Fibroblast of skin of back (primary cell): ENCODE measurements at places on chromosomes 2 and 18.
A peak's percentile ranks its signal among the peaks of the same experiment; 100 is the strongest.

DNA sequence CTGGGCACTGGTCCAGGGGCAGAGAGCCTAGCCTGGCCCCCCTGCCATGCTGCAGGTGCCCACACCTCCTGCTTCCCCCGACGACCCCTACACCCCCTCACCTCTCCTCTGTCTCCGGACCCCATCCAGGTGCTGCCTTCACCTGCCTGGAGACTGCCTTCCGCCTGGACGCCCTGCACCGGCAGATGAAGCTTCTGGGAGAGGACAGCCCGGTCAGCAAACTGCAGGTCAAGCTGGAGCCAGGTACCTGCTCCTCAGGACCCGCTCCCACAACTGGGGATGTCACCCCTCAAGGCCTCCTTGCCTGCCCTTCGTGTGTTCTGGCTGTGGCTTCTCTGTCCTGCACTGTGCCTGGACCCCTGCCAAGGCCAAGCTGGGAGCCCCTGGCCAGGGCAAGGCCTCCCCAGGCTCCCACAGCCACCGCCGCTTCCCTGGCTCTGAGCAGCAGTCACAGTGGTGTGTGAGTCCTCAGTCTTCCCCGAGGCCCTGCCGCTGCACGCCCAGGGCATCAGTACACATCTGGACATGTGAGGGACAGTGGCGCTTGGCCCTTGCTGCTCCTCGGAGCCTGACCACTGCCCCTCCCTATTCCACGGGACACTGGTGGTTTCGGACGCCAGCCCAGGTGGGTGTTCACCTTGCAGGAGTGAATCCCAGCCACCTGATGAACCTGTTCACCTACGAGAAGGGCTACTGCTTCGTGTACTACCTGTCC lies 6.3 kb downstream of the RNPEPL1 start:
- DNase-seq = no peak

DNA sequence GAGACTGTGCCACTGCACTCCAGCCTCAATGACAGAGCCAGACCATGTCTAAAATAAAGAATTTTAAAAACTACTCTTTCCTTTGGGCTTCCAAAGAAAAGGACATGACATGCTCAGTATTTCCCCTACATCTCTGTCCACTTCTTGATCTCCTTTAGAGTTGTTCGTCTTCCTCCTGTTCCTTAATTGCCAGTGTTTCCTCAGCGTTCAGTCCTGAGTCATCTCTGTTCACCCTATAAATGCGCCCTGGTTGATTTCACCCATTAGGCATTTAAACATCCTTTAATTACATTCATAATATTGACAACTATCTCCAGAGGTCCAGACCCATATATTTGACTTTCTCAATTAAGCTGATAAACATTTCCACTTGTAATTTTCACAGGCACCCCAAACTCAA lies 64.0 kb downstream of the AAK1 start:
- DNase-seq = no peak

- DNase-seq = no peak
Measured at GRCh38 chr2:132252894-132253264, 91.1 kb upstream of the ANKRD30BL start.

DNA sequence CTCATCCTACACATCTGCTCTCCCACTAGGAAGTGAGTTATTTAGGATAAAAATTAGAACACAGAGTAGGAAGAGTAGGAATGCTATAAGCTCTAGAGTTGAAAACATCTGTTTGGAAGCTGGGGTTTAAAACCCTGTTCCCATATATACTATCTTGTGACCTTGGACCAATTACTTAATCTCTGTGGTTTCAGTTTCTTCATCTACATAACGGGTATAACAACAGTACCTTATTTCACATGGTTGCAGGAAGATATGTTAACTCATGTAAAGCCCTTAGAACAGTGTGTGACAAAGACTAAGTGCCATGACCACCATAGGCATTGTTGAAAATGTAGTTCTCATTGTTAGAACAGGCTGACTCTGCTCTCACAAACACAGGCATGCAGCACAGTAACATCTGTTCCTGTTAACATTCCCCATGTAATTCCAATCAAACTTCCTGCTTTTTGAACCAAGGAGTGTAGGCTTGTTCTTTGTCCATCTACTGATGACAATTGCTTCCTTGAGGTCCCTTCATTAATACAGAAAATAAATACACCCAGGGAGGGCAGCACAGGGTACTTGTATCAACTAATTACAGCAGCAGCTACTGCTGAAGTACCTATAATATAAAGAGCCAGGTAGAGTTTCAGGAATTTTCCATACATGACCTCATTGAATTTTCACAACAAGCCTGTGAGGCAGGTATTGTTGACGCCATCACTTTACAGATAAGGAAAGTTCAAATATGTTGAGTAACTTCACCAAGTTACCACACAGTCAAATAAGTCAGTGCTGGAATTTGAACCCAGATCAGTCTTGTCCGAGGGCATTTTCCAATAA lies 204.2 kb downstream of the L3MBTL4 start:
- no peak for DNase-seq

DNA sequence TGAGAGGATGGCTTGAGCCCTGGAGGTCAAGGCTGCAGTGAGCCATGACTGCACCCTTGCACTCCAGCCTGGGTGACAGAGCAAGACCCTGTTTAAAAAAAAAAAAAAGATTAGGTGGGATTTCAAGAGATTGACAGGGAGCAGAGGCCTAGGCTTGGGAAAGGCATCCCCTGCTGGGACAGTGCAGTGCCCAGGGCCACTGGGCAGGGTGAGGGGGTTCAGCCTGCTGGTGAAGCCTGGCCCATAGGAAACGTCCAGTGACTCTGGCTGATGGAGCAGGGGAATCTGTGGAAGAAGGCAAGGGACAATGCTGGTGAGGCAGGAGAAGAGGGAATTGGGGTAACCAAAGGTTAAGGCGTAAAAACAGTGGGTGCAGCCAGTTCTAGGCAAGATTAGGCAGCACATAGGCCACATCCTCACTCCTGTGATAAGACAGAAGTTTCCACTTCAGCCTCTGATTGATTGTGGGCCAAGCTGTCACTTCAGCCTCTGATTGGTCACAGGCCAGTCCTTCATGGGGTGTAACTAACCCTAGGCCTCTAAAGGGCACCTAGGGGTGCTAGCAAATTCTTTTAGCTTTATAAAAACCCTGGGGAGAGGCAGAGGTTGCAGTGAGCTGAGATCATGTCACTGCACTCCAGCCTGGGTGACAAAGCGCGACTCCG lies 128.6 kb downstream of the MSH2 start:
- no peak for DNase-seq

GRCh38 chr18:58064406-58064998 lies 20.5 kb downstream of the NEDD4L start:
- DNase-seq = peak; percentile 17

DNA sequence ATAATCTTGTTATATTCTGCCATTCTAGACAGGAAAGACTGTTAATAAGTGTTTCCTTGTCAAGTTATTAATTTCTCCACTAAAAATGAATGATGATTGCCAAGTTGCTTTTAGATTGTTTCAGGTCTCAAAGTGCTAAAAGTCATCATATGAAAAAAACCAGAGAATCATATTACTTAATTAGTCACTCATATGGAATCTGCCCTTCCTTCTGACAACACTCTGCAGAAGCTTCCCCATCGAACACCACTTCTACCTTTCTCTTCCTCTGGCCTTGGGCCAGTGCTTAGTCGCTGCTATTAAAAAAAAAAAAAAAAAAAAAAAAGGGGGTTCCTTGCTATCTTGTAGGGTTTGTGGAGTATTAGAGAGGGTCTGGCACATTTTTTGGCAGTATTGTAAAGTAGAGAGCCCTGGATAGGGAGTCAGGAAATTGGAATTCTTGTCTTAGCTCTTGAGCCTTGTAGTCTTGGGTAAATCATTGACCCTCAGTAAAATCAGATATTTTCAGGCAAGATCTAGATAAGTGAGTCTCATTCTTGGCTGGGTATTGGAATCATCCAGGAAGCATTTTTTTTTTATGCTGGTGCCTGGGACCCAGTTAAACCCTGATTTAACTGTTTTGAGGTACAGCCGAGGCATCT lies 141.7 kb upstream of the CCDC68 start:
- DNase-seq = peak; percentile 69

GRCh38 chr2:6079405-6079804 lies 387.2 kb downstream of the SOX11 start:
- no peak for DNase-seq

DNA sequence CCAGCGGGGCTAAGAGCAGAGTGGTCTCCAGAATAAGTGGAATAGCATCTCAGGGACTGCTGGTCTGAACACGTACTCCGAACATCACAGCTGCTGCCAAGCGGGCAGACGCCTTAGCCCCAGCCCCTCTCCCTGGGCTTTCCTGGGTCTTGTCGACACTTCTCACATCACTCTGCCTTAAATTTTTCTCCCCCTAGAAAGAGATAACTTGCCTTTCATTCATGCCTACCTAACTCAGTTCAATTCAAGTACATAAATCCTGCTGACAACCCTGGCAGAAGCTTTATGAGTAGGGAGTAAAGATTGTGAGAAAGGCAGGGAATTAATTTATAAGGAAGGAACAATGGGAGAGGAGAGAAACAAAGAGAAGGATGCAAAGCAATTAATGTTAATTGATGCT lies 202.9 kb upstream of the TNP1 start:
- DNase-seq = no peak

- DNase-seq = peak; percentile 75
Measured at GRCh38 chr2:121777699-121778058, 22.2 kb downstream of the TSN start.

GRCh38 chr2:175236930-175237329 lies 55.4 kb upstream of the ATP5MC3 start:
- DNase-seq = no peak

- DNase-seq = no peak
Measured at GRCh38 chr18:46067438-46068007, 4.5 kb downstream of the PSTPIP2 start.

DNA sequence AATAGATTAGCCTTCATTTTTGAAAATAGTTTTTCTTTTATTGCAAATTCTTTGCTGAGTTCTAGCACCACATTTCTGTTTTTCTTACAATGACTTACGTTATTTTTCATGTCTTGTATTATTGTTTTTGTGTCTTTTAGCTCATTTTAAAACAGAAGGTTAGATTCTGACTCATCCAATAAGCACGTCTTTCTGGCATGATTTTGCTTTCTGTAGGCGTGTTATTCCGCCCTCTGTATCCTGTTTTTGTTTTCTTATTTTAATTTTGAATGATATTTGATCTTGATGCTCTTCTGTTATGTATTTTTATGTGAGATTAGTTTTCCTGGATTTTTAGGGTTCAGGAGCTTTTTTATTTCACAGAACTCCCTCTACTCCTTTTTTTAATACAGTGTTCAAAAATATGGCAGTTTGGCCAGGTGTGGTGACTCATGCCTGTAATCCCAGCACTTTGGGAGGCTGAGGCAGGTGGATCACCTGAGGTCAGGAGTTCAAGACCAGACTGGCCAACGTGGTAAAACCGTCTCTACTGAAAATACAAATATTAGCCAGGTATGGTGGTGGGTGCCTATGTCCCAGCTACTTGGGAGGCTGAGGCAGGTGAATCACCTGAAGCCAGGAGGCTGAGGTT lies 145.0 kb downstream of the CLIP4 start:
- peak; percentile 80 for DNase-seq

GRCh38 chr2:102434655-102435381 lies 11.9 kb downstream of the IL18RAP start:
- DNase-seq = no peak

GRCh38 chr2:75960472-75961009 lies 249.8 kb upstream of the GCFC2 start:
- DNase-seq = no peak

DNA sequence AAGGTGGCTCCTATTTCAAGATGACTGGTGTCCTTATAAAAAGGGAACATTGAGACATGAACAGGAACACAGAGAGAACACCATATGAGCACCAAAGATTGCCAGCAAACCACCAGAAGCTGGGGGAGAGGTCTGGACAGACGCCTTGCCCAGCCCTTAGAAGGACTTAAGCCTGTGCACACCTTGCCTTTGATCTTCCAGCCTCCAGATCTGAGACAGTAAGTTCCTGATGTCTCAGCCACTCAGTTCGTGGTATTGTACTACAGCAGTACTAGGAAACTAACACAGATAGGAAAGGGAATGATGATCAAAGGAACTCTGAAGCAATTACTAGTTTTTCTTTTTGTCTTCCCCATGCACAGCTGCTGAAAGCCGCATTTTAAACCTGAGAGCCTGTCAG lies 137.3 kb upstream of the FHL2 start:
- no peak for DNase-seq

DNA sequence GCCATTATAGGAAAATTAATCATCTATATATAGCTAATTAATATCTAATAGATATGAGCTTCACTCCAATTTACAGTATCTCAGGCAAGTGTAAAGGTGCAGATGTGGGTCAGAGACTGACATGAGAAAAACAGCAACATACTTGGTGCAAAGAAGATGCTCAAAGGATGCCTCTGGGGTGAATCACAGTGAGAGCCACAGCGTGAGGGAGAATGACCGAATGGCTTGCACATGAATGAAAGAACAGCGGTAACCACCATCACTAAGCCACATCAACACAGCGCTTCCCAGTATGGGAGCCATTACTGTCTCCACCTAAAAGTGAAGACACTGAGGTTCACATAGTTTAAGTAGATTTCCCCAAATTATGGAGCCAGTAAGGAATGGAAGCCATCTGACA lies 423.4 kb upstream of the ID2 start:
- peak; percentile 27 for DNase-seq

DNA sequence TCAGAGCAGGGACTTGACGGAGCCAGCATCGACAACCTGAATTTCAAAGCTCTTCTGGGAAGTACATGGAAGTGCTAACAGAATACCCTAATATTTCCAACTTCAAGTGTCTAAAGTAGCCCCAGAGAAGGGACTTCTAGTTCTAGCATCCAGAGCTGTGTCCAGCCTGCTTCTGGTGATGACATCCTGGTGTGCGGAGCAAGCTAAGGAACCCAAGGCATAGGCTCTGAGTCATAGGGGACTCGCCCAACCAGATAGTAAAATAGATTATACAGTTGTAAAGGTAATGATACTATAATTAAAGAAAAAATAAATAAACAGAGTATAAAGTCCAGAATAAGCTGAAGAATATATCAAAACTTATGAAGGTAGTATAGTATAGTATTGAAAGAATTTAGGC lies 108.1 kb upstream of the SERPINE2 start:
- peak; percentile 18 for DNase-seq

- no peak for DNase-seq
Measured at GRCh38 chr18:3839581-3839981, 389.6 kb downstream of the TGIF1 start.

GRCh38 chr2:27661371-27661770 lies 2.0 kb downstream of the SUPT7L start:
- no peak for DNase-seq

DNA sequence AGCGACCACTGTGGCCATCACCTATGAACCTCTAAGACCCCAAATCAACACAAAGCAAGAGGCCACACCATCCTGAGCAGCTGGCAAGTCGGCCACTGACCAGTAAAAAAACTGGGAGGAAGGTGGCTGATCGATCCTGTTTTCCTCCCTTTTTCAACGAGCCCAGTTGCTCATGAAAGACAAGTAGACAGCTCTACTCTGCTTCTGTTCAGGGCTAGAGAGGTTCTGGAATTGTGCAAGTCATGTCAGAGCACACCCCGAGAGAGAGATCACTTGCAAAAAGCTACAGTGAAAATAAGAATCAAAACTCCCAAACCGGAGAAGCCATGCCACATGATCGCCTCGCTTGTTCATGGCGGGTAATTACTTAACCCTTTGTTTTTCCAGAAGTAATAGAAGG lies 34.6 kb downstream of the ZNF516 start:
- no peak for DNase-seq

- no peak for DNase-seq
Measured at GRCh38 chr18:46821856-46822711, 65.2 kb upstream of the ST8SIA5 start.
